ENCODE measurements at places on chromosomes 4 and X.

DNA sequence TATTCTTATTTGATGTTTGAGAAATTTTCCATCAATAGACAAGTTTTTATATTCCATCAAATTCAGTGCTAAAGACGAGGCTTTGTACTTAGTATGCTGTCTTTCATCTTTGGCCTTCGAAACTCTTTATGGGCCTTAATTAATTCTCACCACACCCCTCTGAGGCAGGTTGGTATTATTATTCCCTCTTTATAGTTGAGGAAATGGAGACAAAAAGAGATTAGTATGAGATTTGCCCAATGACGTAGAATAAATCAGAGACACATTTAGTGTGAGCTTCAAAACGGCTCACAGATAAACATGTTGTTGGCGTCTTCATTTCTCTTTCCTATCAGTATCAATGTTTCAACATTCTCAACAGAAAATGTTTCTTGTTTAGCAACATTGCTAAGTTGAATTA lies 35.9 kb upstream of the PTPN13 start:
- no peak for DNase-seq

DNA sequence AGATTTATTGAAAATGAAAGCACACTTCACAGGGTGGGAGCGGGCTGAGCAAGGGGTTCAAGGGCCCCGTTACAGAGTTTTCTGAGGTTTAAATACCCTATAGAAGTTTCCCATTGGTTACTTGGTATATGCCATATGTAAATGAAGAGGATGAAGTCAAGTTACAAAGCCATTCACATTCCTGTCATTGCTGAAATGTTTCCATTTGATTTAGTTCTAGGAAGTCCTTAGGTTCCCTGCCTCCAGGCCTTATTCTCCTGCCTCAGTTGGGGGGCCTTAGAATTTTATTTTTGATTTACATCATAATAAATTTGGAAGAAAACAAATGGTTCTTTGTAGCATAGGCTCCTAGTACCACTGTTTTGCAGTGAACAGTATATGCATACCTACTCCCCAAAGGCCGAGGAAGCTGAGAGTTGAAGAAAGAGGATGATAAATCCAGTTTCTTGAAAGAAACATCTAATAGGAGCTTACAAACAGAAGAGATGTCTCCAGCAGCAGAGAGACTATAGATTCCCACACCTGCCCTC lies 31.8 kb downstream of the SERTM2 start:
- no peak for DNase-seq

GRCh38 chrX:35023683-35024082 lies 81.1 kb downstream of the FAM47B start:
- DNase-seq, result no peak

GRCh38 chrX:64330284-64330683 lies 65.0 kb downstream of the MTMR8 start:
- DNase-seq, result no peak

DNA sequence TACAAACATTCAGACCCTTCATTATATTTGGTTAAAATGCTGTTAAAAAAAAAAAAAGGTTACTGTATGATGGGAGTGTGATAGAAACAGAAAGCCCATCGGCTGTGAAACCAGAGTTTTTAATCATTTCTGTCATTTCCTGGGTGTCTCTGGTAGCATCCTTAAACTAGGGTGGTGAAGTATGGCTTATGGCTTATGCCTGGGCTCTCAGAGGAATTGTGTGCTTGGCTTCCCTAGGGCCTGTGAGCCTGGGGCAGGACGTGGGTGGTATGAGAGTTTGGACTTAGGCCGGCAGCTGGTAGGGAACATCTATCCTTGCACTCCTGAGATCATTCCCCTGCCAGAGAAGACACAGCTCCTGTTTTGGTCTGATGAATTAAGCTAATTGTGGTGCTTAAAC lies 52.2 kb downstream of the DCUN1D4 start:
- no peak for DNase-seq

DNA sequence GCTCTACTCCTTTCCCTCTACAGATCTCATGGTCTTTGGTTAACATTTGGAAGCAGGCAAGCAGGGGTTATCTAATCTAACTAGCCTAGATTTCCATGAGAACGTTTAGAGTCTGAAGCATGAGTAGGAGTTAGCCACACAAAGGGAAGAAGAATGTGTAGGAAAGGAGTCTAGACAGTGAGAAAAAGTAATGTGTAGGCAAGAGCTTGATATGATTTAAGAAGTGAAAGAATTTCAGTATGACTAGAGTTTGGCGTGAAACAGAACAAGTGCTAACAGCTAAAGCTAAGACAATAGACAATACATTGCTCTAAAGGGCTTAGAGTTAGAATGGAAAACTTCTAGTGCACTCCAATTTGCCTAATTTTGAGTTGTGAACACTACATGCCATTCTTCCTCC lies 10.8 kb downstream of the CXCL8 start:
- no peak for DNase-seq

DNA sequence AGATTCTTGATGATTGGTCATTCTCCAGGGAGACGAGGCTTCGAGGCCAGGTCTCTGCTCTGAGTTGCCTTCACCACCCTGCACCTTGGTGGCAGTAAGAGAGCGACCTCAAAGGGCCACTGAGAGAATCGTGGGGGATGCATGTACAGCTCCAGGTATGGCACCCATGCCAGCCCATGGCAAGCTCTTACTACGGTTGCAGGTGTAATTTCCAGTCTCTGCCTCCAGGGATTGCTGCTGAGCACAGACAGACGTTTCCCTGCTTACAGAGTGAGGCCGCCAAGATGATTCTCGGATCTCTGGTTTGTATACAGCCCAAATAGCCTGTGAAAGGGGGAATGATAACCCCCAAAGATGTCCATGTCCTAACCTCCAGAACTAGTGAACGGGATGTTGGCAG lies 16.3 kb upstream of the DRD5 start:
- DNase-seq, result no peak

DNA sequence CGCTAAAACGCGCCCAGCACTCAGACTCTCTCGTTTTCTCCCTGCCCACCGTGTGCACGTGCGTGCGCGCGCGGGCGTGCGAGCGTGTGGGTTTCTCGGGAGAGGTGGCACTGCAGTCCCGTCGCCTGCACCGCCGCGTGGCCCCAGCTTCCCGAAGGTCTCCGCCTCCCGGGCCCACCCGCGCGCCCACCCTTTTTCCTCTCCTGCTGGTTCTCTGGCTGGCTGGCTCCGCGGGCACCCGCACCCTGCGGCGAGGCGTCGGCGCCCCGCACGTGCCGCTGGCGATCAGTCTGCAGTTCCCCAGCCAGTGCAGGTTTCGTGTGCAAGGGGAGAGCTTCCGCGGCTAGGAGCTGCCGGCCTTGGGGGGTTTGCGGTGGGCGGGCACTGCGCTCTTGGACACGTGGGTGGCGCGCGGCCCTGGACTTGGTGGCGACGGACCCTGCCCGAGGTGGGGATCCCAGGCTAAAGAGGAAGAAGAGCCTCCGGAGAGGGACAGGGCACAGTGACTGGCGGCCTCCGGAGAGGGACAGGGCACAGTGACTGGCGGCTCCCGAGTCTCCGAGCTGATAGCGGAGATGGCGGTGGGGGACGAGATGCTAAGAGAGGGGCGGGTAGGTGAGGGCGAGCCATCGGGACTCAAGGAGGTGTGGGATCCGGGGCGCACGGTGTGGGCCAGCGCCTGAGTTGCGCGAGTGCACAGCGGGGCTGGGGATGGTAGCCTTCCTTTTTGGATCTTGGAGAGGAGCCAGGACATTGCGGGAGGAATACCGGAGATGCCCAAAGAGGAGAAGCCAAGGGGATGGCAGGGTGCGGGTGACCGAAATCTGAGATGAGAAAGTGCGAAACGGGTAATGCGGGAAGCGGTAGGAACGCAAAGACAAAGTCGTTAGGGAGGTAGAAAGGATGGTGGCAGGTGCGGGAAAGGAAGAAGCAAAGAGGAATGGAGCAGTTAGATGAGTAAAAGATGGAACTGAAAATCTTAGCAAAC lies at the start of gene FAM184B:
Gene FAM184B, minus strand, starts transcription at position 322 of the 988 bp plus-strand sequence. CDS start 322 bp downstream, outside the sequence.
- DNase-seq, result no peak

GRCh38 chr4:76745240-76745639 lies 152.7 kb downstream of the SOWAHB start:
- DNase-seq, result no peak

DNA sequence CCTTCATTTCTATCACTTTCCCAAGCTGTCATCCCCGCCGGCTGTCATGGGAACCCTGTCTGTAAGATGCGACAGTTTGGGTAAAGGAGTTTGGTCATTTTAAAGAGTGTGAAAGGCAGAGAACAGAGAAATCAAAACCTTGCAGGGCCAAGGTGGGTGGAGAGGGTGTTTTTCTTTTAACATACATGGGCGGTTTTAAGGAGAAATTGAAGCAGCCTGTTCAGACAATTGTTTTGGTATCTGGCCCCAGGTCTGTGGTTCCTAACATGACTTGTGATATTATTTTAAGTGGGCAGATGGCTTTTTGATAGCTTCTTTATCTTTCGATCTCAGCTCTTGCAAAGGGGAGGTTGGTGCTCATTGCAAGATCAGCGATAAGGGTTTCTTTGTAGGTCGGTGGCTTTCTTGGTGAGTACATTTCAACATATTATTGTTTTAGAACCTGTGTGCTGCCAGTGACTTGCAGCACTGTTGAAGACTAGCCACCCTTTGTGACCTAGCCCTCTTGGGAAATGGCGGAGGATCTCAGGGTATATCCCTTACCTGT lies 3.7 kb downstream of the PPP1R3F start:
- no peak for DNase-seq

- no peak for DNase-seq
Observed at GRCh38 chr4:182803235-182803634, 114.0 kb downstream of the DCTD start.

DNA sequence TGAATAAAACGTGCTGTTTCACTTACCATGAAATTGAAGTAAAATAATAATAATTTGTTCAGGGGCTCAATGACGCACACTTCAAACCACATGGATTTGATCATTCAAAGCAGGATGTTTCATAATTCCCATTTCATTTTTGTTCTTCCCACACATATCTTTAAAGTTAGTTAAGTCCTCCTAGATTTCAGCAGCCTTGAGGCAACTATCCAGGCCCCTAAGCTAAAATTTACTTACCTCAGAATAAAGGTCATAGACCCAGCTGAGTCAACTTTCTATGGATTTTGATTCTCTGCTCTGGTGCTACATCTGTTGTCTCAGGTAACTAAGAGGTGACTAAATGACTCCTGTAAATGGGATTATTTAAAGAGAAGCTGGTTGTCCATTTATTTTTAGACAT lies 25.0 kb downstream of the GPR174 start:
- no peak for DNase-seq

GRCh38 chr4:169080981-169081380 lies 70.9 kb upstream of the CBR4 start:
- DNase-seq, result no peak

DNA sequence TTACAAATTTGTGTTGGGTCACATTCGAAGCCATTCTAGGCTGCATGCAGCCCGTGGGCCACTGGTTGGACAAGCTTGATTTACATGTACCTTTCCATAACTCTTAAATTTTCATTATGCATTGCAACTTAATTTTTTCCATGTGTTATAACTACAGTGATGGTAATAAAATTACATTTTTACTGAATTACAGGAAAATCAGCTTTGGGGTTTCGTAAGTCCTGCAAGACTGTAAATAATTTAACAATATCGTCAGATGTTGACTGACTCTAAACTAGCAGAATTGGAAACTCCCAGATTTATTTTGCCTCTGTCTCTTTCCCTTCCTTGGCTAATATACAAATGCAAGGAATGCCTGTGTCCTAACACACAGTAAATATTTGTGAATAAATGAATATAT lies 88.0 kb upstream of the RAPGEF2 start:
- DNase-seq, result no peak

DNA sequence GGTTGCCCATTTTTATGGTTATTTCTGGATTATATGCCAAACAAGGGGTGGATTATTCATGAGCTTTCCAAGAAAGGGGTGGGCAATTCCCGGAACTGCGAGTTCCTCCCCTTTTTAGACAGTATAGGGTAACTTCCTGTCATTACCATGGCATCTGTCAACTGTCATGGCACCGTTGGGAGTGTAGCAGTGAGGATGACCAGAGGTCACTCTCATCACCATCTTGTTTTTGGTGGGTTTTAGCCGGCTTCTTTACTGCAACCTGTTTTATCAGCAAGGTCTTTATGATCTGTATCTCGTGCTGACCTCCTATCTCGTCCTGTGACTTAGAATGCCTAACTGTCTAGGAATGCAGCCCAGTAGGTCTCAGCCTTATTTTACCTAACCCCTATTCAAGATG lies 57.6 kb downstream of the SH3KBP1 start:
- DNase-seq, result no peak

DNA sequence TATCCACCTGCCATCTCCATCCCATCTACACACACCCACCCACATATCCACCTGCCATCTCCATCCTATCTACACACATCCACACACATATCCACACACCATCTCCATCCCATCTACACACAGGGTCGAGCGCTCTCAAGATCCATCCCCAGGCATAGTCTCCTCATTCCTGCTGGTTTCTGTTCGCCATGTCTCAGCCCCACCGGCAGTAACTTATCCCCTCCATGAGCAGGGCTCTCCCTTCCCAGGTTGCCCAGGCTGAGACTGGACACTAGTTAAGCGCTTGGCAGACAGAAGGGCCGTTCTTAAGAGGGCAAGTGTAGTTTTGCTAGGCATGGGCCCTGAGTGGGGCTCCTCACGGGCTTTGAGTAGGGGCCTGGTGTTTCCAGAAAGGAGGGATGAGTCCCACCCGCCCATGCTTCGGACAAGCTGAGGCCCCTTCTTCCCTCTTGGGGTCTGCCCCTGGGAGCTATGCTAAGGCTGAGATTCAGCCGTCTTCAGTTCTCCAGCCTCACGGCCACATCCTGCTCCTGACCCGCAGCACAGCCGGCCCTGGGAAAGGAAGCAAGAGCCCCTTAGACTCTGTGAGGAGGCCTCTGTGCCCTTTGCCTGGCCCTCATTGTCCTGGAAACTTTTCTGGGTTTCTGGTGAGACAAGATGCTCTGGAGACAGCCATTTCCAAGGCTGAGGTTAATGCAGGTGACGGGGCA lies 20.4 kb downstream of the TMEM271 start:
- no peak for DNase-seq

- DNase-seq, result no peak
Observed at GRCh38 chr4:73275318-73275654, 16.7 kb upstream of the ANKRD17 start.

GRCh38 chr4:48337731-48338130 lies 3.6 kb upstream of the SLAIN2 start:
- DNase-seq, result no peak

DNA sequence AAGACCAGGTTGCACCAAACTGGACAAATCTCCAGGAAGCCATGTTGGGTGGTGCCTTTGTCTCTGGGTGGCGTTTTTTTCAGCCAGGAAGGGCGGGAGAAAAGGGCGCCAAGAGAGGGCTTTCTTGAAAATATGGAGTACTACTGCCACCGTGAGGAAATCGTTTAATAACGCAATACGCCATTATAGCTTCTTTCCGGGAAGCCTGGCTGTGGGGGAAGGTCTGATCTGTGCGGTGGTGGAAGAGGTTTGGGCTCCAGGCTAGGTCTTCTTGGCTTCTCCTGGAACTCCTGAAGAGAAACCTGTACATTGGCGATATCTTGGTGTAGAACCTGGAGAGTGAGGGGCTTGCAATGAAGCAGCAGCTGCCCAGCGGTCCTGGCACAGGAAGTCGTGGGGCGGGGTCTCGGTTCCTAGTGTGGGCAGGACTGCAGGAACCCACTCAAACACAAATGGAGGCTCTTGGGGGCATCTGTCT lies 202.7 kb downstream of the OR13H1 start:
- DNase-seq, result no peak

Data from stimulated activated CD4-positive, alpha-beta T cell treated with anti-CD3 and anti-CD28 coated beads, Interleukin-15, amount 100 ng/mL, for 1 hour (primary cell).